Activated T-cell treated with anti-CD3 and anti-CD28 coated beads for 1 hour (primary cell): ENCODE measurements at places on chromosomes 1 and 21.

DNA sequence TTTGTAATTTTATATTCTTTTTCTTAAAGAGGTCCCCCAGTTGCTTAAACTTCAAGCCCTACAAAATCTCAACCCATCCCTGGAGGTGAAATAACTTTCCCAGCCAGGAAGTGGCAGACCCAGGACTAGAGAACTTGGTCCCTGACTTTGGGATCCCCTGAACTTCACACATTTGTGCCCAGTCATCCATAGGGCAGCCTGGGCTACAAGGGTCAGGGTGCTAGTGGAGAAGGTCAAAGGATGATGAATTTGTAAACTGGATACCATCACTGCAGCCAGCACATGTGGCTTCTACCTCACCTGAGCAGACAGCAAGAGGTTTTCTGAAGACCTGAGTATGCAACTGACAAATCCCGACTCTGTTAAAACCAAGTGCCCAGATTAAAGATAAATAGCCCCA lies 31.4 kb downstream of the HIVEP3 start:
- no peak for DNase-seq

- no peak for DNase-seq
These were observed 22.6 kb downstream of the RCAN1 start for GRCh38 chr21:34592120-34592955.

DNA sequence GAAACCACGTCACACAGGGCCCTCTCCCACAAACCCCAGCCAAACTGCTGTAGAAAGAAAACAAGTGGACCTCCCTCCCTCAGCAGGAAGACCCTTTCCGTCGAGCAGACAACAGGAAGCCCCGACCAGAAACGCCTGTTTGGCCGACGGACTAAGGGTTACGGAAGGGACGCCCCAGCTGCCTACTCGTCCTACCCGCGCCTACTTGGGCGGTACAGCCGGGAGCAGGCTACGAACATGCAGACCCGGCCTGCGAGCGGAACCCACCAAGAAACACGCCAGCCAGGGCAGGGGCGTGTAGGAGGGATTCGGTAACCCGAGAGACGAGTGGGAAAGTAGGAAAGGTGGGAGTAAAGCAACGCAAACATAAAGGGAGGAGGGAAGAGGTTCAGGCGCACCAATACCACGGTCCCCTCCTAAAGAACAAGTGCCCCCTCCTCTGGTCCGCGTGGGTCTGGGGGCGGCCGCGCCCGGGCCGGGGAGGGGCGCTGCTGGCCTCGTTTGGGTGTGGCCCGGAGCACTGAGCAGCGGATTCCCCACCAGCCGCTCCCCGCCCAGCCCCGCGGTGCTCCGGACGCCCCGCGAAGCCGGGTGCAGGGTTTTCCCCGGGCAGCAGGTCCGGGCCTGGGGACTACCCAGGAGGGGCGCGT lies 450 bp downstream of the S100A10 start:
- DNase-seq, result peak; percentile 18

DNA sequence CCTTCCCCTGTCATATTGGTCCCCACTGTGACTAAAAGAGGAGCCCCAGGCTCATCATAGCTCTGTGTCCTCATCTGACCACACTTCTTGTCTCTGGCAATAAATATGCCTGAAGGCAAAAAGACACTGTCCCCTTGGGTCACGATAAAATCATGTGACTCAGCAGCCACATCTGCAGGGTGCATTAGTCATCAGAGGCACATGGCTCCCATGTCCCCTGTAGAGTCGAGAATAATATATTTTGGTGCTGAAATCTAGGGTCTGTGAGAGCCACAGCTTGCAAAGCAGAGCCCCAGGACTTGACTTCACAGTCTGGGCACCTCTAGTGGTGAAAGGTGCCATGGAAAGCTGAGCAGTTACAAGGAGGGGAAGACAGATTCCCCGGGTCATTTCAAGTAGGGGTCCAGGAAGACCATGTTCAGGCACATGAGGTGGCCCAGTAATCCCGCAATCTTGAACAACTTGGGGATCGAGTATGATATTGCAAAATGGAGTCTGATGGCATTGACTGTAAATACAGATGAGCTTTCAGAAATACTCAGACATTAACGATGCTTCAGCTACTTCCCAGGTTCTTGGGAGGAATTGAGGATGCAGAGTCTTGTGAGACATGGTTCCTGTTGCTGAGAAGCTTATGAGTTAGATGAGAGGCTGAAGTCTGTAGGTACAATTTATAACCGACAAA lies 68.6 kb downstream of the SLC35F3 start:
- no peak for DNase-seq

GRCh38 chr1:241658081-241658793 lies 6.2 kb downstream of the WDR64 start:
- DNase-seq, result no peak

DNA sequence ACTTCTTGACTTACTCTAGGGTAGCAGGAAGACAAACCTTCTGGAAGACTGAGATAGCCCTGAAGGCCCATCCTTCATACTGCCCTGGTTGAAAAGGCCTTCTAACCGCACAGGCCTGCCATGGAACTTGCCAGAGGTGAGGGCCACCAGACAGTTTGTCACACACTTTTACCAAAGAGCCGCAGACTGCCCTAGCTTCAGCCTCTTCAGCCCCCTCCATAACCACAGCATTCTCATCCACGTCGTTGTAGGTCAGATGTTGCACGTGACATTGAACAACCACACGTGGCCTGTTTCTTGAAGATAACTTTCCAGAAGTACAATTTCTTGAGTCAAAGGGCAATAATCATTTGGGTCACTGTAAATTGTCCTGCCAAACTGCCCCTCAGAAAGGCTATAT lies 18.9 kb downstream of the ZNF362 start:
- no peak for DNase-seq

DNA sequence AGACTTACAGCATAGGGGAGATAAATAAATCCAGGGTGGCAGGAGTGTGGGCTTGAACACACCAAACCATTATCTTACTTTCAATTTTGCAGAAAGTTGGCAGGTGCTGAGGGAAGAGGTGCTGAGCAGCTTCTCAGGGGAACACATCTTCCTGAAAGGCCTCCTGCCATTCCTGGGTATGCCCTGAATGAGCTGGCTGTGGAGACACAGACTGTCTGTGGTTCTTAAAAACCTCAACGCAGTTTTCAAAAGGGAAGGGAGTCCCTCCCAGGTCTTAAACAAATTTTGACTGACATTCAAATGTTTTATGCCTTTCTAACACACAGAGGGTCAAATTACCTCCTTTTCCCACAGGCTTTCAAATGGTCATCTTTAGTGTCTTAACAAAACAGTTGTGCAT lies 166.9 kb downstream of the TNFSF18 start:
- DNase-seq, result no peak

- no peak for DNase-seq
These were observed 533.7 kb upstream of the DAB1 start for GRCh38 chr1:57957576-57957975.

- no peak for DNase-seq
These were observed 117.2 kb downstream of the BRINP2 start for GRCh38 chr1:177287994-177288393.

- DNase-seq, result no peak
These were observed 164.3 kb downstream of the DHRS3 start for GRCh38 chr1:12453400-12454343.

DNA sequence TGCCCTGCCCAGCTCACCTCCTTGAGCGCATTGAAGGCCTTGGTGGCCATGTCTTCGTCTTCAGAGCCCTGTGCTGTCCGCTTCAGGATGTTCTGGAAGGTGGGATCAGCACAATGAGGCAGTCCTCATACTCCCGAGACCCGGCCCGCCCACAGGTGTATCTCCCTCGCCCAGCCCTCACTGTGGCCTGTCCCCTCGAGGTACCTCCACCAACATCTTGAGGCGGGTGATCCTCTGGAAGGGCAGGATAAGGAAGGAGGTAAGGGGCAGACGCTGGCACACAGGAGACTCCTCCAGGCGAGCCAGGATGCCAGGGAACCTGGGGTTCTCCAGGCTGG lies 7.1 kb downstream of the ARHGEF19 start:
- no peak for DNase-seq

GRCh38 chr1:163768576-163768975 lies 446.8 kb downstream of the NUF2 start:
- no peak for DNase-seq

DNA sequence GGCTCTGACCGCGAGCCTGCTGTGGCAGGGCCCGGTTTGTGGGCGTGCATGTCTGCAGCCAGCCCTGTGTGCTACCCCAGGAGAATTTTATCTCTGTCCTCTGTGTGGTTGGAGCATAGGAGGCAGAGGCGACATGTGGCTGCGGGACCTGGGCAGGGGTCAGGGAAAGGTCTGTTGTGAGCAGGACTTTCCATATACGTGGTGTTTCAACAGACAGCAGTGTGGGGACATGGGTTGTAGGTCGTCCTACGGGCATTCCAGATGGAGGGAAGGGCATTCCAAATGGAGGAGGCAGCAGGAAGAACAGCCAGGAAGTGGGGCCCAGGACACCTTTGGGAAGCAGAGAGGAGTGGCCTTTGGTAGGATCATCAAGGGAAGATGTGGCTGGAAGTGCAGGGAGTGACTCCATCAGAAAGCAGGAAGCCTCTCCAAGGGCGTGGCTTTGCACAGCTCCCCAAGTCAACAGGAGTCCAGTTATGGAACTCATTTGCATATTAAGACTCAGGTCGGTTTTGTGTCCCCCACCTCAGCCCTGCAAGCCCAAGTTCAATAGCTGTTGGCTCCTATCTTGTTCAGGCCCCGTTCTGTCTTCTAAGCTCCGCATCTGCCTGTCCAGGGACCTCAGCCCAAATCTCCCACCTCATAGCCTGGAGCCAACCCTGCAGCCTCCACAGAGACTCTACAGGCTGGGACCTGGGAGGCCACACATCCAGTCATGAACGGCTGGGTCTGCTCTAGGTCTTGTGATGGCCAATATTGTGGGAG lies 309.1 kb downstream of the MATN1 start:
- no peak for DNase-seq

- no peak for DNase-seq
These were observed 8.5 kb downstream of the CHD5 start for GRCh38 chr1:6171548-6172124.

DNA sequence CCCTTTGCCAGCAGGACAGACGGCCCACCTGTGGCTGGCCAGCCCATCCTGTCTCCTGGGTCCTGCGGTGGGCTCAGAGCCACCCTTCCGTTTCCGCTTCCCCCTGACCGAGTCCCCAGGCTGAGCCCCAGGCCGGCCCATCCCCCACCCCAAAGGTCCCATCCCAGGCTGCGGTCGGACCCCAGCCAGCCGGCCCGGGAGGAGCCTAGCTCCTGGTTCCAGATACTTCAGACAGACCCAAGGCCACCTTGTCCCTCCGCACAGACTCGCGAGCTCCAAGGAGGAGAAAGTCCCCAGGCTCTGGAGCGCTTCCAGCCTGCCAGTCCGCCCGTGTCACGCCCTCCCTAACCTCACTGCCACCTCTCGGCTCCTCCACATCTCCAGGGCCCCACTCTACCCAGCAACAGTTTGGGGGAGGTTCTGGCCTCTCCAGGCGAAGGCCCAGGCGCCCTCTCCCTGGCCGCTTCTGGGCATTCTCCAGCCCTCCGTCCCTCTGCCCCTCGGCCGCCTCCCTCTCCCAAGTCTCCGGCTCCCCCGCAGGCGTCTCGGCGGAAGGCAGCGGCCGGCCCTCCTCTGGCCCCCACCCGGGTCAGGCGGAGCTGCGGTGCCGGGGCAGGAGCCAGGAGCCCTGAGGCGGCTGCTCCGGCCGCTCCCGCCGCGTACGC lies 835 bp downstream of the LRRN2 start:
- no peak for DNase-seq

GRCh38 chr1:99131546-99131945 lies 126.9 kb upstream of the PLPPR5 start:
- DNase-seq, result no peak

DNA sequence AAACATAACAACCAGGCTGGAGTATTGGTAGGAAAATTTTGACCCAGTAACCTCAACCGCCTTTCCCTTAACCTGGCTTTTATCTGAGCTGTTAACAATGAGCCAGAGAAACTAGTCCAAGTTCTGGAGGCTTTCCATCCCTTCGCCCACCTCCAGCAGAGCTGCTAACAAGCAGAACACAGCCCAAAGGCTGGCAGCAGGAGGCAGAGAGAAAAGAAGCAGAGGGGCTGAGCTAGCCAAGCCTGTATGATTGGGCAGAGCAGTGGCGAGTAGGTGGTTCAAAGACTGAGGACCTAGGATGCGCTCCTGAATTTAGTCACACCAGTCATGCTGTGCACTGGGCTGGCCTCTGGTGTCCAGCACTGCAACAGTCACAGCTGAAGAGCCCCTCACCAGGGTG lies 123.0 kb downstream of the TNR start:
- no peak for DNase-seq

DNA sequence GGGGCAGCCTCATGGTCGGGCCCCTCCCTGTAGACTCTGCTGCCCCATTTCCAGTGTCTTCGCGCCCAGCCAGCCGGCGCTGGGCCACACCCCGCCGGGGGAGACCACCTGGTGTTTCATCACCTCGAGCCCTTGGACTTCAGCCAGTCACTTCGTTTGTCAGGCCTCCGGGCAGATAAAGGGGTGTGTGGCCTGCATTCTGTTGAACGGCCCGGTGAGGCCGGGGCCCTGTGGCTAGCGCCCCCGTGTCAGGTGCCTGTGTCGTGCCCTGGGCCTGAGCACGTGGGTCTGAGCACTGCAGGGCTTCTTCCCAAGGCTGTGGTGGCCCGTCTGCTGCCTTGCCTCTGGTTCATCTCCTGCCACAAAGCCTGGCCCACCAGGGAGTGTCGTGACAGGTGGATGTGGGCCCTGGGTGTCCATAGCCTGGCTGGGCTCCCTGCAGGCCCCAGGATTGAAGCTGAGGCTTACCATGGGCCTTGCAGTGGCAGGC lies 65.2 kb upstream of the DIP2A start:
- no peak for DNase-seq

GRCh38 chr1:158407092-158407491 lies 7.8 kb upstream of the OR10T2 start:
- no peak for DNase-seq

- DNase-seq, result no peak
These were observed 41.8 kb downstream of the FNBP1L start for GRCh38 chr1:93489756-93490155.

DNA sequence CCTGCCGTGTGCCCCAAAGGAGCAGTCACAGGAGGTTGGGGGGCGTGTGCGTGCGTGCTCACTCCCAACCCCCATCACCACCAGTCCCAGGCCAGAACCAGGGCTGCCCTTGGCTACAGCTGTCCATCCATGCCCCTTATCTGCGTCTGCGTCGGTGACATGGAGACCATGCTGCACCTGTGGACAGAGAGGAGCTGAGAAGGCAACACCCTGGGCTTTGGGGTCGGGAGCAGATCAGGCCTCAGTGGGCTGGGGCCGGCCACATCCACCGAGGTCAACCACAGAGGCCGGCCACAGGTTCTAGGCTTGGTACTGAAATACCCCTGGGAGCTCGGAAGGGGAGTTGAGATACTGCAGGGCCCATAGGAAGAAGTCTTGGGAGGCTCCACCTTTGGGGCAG lies 23.5 kb downstream of the COL6A1 start:
- DNase-seq, result no peak

GRCh38 chr1:77347646-77348045 lies 65.8 kb downstream of the AK5 start:
- no peak for DNase-seq

- DNase-seq, result no peak
These were observed 4.0 kb upstream of the OR11L1 start for GRCh38 chr1:247845693-247846017.

DNA sequence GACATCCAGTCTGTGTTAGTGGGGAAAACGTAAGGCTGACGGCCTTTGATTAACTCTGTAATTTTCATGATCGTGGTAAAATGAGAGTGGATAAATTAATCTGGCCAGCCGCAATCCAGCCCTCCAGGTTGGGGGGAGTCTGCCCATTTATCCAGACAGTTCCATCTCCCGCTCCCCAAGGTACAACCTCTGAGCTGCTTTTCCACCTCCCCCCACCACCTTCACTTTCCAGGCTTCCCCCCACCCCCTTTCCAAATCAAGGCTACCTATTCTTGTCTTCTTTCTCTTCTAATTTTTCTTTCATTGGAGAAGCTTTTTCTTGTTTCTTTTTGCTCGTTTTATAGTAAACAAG lies 6.0 kb downstream of the MIER1 start:
- DNase-seq, result no peak
